NCI-H187 treated with DMSO at 0.1 percent for 48 hours (cell line): ENCODE measurements at places on chromosomes 6 and 20.

DNA sequence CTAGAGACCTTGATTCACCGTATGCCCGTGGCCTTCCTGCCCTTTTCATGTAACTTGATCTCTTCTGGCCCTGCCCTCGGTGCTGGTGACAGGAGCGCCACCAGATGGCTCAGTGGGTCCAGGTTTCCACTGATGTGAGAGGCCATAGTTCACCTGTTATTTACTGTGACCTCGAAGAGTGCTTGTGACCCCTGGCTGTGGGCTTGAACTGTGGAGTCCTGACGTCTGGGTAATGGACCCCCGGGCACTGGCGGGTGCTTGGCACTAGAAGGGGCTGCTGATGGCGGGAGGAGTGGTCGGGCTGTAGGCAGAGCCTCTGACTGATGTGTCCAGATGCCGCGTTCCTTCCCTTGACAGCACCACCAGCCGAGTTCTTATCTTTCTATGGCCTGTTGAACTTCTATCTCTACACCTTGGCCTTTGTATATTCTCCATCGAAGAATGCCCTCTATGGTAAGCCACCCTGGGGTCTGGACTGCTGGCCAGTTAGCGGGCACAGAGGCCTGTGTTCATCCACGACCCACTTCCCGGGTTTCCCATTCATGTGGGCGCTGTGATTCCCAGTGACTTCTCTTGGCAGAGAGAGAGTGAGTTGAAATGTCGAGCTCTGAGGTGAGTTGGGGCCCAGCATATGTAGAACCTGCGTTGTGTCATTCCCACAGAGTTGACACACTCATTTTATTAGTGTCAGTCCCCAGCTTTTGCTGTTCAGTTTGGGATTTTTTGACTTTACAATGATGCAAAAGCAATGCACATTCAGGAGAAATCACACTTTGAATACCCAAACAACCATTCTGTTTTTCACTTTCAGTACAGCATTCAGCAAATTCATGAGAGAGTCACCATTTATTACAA, 14.9 kb downstream of the DYNLT1 start:
- no peak for DNase-seq

- no peak for DNase-seq
Observed at GRCh38 chr6:136647363-136647852, 97.2 kb upstream of the MAP7 start.

GRCh38 chr6:70289299-70289698, 13.6 kb downstream of the COL9A1 start:
- DNase-seq, result no peak

DNA sequence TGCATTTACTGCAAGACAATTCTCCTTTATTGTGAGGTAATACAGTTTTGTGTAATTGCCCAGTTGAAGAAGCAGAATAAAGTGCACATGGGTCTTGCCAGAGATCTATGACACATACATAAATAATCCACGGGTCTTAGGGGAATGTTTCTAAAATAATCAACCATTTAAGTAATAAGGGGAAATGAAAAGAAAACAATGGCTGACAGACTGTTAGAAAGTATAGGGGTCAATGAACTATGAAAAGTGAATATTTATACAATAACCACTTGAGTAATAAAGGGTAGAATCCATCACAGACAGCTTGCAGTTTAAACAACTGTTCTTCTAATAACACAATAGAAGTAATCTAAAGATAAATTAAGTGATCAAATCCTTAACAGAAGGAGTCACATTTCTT, 477.2 kb downstream of the EYS start:
- DNase-seq, result no peak

- DNase-seq, result no peak
Observed at GRCh38 chr6:27503436-27504030, 30.6 kb upstream of the ZNF184 start.

GRCh38 chr6:145887969-145888368, 73.4 kb upstream of the FBXO30 start:
- DNase-seq, result no peak

GRCh38 chr20:25282034-25282781, 34.3 kb downstream of the PYGB start:
- DNase-seq, result no peak

- DNase-seq, result no peak
Observed at GRCh38 chr20:45998337-45998736, 10.4 kb upstream of the MMP9 start.

DNA sequence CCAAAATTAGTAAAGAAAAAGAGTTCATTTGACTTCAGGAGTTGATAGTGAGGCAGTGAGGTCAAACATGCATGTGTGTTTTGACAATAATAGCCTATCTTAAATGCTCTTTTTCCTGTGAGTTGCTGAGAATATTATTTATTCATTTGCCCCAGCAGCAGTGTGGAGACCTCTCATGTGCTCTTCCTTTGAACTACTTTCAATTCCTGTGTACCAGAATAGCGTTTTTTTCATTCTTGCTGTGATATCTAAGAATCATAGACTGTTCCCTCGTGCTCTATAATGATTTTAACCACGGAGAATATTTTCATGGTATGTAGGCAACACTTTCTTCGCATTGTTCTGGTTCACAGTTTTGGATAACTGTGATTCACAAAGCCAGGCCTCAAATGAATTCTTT, 5.2 kb downstream of the CDYL start:
- DNase-seq, result no peak

- DNase-seq, result no peak
Observed at GRCh38 chr6:123901436-123901835, 97.8 kb downstream of the NKAIN2 start.

DNA sequence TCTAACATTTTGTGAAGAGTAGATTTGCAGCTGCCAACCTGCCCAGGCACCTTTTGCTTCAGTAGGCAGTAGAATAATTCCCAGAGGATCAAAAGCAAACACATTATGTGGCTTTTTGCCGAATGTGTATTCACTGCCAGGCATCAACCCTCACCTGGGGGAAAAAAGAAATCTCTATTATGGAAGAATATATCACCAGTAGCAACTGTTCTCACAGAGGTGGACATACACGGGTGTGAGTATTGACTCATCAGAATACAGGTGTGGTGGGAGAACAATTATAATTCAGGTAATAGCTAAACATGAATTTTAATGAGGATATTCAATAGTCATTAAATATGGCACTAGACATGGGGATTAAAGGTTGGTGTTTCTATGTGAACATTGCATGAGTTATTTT, 910.7 kb downstream of the TFAP2A start:
- DNase-seq, result peak; percentile 60

- DNase-seq, result no peak
Observed at GRCh38 chr20:1632178-1632577, 12.4 kb upstream of the SIRPB1 start.

GRCh38 chr6:127539272-127539671, 20.1 kb upstream of the MTCL3 start:
- no peak for DNase-seq

DNA sequence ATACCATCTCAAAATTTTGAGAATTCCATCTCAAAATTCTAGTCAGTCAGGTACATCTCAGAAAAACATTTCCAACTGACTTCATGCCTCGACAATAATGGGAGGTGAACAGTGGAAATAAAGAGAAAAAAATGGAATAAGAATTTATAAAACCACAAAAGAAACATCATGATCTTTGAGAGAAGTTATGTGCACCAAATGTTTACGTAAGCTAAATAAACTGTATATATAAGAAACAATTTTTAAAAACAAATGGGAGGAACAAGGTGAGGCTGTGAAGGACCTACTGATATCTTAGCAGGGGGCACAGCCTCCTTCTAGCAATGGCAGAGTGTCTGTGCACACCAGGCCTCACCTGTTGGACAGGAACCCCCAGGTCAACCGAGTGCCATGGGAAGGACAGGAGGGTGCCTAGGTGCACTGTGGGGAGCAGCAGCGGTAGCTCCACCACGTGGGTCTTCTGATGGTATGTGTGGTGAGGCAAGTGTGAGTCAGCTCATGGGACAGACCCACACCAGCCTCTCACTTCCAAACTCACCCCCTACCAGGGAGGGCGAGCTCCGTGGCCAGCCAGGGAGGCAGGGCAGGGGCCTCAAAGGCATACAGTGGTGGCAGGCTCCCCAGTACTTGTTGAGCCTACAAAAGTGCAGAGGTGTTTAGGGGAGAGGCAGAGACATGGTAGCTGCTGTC, 23.2 kb downstream of the DIDO1 start:
- no peak for DNase-seq

- no peak for DNase-seq
Observed at GRCh38 chr6:20154753-20155152, 57.5 kb downstream of the MBOAT1 start.

DNA sequence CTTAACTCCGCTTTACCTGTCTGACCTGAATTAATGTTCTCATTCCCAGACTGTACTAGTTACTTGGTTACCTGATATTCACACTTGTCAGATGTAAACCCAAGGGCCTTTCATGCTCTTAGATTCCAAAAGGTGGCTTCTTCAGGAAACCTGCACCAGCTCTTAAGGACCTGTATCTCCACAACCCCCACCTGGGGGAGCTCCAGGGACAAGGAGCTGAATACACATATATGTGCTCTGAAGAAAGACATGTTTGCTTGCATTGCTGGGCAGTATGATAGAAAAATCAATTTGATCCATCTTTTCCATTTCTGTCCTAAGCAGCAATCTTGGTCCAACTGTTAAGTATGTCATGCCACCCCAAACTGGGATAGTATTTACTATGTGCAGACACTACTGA, 64.8 kb upstream of the POU3F2 start:
- no peak for DNase-seq

GRCh38 chr6:110828396-110828795, 13.1 kb upstream of the CDK19 start:
- DNase-seq, result no peak

- DNase-seq, result no peak
Observed at GRCh38 chr6:143197377-143197776, 136.7 kb downstream of the AIG1 start.

- no peak for DNase-seq
Observed at GRCh38 chr20:19415786-19416185, 203.3 kb downstream of the SLC24A3 start.

- no peak for DNase-seq
Observed at GRCh38 chr6:110043366-110043994, 65.4 kb downstream of the GPR6 start.

- DNase-seq, result no peak
Observed at GRCh38 chr6:35019831-35020230, 121.3 kb downstream of the TCP11 start.

DNA sequence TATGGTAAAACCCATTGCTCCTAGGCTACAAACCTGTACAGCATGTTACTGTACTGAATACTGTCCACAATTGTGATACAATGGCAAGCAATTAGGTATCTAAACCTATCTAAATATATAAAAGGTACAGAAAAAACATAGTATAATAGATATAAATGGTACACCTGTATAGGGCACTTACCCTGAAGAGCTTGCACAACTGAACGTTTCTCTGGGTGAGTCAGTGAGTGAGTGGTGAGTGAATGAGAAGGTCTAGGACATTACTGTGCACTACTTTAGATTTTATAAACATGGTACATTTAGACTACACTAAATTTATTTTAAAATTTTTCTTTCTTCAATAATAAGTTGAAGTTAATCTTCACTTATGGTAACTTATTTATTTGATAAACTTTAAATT, 119.9 kb upstream of the CEP85L start:
- DNase-seq, result no peak

DNA sequence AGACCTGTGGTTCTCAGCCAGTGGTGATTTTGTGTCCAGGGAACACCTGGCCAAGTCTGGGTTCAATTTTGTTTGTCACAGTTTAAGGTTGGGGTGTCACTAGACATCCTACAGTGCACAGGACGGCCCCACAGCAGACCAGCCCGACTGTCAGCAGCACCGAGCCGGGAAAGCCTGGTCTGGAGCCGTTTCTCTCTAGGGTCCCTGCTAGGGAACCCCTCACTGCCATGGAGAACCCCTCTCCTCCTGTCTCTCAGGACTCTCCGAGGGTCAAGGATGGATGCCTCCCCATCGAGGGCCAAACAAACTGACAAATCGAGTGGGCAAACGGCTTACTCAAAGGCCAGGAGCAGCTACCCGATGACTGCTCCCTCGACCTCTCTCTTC, 15.8 kb upstream of the STX16 start:
- no peak for DNase-seq

- DNase-seq, result no peak
Observed at GRCh38 chr20:42134265-42135098, 516.3 kb upstream of the CHD6 start.

DNA sequence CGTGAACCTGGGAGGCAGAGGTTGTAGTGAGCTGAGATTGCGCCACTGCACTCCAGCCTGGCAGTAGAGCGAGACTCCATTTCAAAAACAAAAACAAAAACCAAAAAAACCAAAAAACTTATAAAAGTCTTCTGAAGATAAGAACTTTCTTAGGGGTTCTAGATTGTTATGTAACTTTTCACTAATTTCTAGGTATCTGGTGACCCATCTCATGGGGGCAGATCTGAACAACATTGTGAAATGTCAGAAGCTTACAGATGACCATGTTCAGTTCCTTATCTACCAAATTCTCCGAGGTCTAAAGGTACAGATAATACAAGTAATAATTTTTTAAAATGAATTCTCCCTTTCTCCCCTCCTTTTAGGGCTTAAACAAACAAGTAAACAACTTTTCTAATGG, 45.1 kb downstream of the MAPK14 start:
- no peak for DNase-seq

- DNase-seq, result no peak
Observed at GRCh38 chr20:6333110-6333509, 210.3 kb upstream of the FERMT1 start.

GRCh38 chr20:57950764-57951485, 241.1 kb upstream of the PMEPA1 start:
- DNase-seq, result no peak

DNA sequence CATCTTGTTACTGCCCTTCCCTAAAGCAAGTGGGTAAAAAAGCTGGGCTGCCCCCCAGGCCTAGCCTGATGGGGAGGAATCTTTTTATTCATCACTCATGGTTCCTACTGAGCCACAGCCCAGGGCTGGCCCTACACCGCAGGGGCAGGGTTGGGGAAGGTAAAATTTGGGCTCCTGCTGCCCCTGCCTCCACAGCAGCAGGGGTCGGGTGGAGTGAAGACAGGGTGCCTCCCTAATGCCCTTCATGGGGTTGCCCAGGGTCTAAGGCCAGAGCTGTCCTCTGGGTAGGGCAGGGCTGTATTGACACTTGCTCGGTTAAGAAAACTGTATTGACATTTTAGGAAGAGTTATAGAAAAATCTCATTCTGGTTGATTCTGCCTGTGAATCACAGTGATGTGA, 8.9 kb upstream of the PSMG4 start:
- no peak for DNase-seq

GRCh38 chr20:45695496-45695895, 6.3 kb upstream of the WFDC13 start:
- DNase-seq, result no peak

DNA sequence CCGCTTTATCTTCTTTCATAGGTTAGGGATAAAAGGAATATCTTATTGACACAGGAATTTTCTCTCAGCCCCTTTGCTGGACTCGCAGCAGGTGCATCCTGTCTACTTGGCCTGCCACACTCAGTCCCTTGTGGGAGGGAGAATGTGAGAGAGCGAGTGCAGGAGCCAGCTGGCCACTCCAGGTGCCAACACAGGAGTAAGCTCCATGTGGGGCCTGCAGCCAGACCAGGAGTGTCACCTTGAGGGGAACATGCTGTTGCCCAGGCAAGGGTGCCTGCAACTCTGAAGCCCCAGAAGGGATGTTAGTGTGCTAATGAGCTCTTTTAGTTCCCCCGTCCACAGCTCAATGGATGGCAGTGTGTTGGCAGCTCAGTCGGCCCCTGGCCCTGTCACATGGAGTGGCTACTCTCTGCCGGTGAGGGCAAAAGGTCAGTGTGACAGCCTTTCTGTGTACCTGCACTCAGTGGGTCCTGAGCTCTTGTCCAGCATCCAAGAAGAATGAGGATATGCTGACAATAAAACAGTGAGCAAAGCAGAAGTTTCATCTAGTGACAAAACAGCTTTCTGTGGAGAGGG, 57.1 kb downstream of the CRYBG1 start:
- no peak for DNase-seq
